Stimulated activated naive CD4-positive, alpha-beta T cell treated with Interleukin-2 at 50 U/mL for 16 hours (primary cell): ENCODE measurements at places on chromosomes 4 and X.

- DNase-seq, result no peak
Observed at GRCh38 chrX:105552395-105552794, 269.9 kb upstream of the NRK start.

DNA sequence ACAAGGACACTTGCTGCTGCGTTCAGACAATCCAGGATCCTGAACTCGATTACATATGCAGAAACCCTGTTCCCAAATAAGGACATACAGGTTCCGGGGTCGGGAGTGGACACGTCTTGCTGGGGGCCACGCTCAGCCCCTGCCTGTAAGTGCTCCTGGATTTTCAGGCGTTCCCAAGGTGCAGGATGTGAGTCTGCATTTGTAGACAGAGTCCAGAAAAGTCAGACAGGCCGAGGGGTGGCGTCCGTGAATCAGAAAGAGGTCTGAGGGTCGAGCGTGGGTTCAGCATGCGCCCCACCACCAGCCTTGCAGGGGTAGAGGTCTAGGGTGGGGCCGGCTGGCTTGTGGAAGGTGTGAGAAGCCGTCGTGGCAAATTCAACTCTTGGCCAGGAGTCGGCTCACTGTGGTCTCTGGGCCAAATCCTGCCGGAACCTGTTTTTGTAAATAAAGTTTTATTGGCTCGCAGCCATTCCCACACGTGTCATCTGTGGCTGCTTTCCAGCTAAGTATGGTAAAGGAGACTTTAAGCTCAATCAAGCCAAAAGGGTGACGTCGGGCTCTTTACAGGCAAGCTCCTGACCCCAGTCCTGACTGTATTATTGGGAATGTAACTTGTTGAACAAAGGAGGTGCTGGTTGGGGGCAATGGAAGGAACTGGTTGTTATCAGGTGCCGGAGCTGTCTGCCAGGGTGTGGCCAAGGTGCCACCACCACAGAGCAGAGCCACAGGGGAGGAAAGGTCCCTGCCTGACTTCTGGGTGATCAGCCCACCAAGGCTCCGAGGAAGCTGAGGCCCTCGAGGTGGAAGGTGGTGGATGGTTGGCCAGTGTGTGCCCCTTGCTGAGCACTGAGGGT, 7.4 kb downstream of the DOK7 start:
- no peak for DNase-seq

DNA sequence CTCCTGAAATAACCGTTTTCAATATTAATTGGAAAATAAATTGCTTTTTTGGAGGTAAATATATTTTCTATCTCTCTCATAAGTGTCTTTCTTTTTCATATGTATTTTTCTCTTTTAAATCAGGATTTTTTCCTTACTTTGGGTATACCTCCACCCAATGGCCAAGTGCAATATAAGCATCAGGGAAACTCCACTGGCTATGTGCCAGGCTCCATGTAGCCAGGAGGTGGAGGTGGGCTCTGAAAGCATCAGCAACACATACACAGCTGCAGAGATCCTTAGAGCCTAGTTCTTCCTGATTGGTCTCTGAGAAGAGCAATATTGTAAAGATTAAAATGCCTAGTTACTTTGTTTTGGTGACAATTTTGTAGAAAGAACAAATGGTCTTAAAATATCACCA, 3.4 kb downstream of the GABRA2 start:
- DNase-seq, result no peak

GRCh38 chr4:186134257-186134656, 29.8 kb downstream of the FAM149A start:
- no peak for DNase-seq

- DNase-seq, result no peak
Observed at GRCh38 chr4:23851464-23851863, 38.4 kb downstream of the PPARGC1A start.

- DNase-seq, result no peak
Observed at GRCh38 chrX:13463608-13464007, 105.8 kb upstream of the EGFL6 start.

DNA sequence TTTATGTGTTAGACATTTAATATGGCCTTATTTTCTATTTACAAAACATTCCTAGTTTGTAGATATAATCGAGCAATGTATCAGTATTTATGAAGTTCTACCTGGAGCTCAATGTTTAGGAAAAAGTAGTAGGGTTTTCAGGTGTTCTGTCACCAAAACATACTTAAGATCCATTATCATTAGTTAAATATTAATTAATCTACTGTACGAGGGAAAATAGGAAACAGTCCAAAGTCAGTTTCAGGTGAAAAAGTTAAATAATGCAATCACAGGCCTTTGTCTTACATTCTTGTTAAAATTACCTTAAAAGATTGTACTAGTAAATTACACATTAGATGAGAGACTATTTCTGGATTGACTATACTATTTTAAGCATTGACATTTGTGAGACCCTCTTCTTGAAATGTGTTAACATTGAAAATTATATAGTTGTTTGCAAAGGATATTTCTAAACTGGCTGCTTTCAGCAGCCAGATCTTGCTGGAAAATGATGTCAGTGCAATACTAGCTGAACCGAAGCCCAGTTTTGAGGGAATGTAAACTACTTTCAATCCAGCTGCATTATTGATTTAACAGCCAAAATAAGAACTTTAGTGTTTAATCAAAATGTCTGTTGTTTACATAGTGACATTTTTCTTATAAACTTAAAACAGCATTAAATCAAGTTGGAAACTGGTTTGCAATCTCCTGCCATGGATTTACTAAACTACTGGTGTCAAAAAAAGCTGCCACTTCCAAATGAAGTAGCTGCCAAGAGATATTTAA, 19.3 kb downstream of the GUCY1B1 start:
- DNase-seq, result no peak

DNA sequence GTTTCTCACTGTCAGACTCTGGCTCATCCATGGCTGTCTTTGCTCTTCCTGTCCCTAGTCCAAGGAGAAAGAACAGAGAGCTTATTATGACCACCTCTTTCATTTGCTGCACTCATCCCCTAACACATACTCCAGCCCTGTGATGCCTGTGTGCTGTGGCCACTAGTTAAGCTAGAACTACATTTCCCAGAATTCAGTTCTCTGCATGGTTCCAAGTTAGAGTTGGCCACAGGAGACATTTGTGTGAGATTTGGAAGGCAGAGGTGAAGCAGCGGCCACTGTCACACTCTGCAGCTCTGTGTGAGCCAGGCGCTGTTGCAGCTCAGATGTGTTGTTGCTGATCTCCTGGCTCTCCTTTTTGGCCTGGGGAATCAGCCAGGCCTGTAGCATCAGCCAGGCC, 188.2 kb upstream of the ATP6AP2 start:
- DNase-seq, result no peak

DNA sequence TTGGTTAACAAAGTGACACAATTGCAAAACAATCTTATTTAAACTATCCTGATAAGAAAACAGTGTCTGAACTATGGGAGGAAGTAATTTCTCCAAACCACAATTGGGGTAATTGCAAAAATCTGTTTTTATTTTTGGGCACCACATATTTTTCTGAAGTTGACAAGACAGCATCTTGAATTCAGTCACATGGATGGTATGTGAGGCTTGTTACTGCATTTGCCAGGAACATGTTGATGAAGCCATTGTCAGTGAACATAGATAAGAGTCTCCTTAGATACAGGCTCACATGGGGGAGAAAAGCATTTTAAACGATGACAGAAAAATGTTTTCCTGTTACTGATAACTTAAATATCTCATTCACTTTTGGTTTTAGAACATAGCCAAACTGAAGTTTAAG, 5.5 kb upstream of the USP53 start:
- DNase-seq, result no peak

GRCh38 chr4:155268821-155269220, 60.4 kb downstream of the NPY2R start:
- no peak for DNase-seq

DNA sequence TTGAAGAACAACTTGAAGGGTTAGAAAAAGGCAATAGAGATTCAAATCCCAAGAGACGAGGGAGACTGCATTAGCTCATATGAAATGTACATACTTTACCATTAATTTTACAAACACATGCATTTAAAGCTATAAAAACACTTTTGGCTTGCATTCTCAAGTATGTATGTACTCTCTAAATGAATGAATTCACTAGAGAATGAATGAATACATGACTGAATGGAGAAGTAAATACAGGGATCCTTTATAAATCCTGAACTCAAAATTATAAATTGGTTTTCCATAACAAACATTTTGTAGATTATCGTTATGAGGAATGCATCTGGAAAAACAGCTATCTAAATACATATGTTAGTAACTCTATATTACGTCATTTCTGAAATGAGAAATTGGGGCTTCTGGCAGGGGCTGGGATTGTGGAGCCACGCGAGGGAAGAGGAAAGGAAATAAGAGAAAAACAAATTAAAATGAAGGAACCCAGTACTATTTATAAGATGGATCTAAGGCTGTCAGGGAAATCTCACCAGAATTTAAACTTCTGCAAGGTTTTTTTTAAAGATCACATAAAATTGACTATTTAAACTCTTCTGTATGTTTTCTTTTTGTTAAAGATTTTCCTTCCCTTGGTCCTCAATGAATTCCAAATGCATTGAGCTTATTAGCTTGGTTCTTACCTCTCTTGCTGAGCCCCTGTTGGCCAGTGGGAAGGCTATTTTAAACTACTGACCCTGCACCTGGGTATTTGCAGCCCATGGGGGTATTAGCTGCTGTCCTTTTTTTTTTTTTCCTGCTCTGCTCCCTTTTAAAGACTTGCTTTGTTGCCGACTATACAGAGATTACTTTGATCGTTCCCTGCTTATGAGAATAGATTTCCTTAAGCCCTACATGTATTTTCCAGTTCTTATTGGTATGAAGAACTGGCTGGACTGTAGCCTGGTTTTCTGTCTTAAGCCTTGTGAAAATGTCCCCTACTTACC, 207.8 kb downstream of the ADGRL3 start:
- DNase-seq, result no peak
